Stimulated activated CD4-positive, alpha-beta T cell treated with anti-CD3 and anti-CD28 coated beads, Interleukin-12 subunit alpha, Interleukin-12 subunit beta, amount 100 ng/mL, for 24 hours (primary cell): ENCODE measurements at places on chromosomes 6 and 20.

GRCh38 chr6:26232940-26233648, 131.9 kb upstream of the BTN3A2 start:
- no peak for DNase-seq

GRCh38 chr20:40181676-40182075, 507.4 kb downstream of the MAFB start:
- no peak for DNase-seq

GRCh38 chr6:167756597-167756996, 70.1 kb upstream of the AFDN start:
- no peak for DNase-seq

DNA sequence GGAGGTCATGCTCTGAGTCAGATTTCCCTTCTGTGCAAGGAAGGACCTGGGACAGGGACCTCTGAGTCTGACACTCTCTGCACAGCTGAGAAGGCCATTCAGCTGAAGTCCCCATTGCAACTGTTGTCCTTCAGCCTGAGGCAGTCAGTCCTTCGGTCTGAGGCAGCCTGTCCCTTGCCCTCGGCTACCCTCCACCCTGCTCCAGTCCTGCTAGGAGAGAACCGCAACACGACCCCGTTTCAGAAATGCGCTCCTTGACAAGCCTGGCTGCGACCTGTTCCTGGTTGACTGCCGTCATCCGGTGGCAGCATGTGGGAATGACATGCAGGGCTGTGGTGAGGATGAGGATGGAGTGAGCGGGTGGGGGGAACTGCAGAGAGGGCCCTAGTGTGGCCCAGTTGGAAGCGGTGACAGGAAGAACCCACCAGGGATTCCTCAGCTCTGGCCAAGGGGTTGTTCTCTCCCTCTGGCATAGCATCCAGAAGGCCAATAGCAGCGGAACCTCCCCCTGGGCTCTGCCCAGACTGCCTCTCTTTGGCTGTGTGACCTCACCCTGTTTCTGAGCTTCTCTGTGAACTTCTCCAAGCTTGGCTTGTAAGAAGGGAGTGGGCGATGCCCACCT, 40.3 kb upstream of the ANGPT4 start:
- DNase-seq: peak; percentile 48

DNA sequence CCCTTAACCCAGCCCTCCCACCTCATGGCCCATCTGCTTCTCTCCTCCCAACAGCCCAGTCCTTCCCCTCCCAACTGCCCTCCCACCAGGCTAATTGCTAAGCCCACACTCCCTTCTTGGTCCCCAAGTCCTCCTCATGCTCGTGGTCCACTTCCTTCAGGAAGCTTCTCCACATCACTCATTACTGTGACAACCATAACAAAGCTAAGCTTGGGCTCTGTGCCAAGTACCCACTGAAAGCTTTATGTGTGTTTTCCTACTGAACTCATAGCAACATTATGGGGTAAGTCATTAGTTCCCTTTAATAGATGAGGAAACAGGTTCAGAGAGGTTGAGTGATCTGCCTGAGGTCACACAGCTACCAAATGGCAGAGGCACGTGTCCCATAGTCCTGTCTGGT, 16.2 kb downstream of the FRS3 start:
- DNase-seq: no peak

GRCh38 chr20:19121916-19122315, 90.5 kb upstream of the SLC24A3 start:
- DNase-seq: no peak

DNA sequence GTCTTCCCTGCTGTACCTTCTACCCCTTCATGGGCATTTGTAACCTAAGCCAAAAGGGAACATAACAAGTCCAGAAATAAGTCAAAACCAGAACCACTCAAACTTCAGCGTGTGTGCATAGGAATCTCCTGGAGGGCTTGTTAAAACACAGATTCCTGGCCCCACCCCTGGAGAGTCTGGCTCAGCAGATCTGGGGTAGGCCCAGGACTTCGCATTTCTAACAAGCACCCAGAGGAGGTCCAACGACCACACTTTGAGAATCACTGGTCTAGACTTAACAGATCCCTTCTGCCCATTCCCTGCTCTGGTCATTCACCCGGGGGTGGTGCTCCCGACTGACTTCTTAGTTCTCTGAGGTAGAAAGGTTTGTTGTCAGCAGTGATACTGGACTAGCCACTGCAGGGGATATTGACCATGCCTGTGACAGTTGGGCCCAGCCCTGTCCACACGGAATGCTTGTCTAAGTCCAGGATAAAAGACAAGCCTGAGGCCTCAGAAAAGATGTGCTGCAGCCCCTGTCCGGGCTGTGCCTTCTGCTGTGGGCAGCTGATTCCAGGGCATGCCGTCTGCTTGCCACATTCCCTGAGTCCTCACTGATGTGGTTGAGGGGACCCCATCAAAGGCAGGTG, 68.6 kb downstream of the SYNJ2 start:
- no peak for DNase-seq

GRCh38 chr6:22132656-22133055, 164.2 kb downstream of the PRL start:
- no peak for DNase-seq

DNA sequence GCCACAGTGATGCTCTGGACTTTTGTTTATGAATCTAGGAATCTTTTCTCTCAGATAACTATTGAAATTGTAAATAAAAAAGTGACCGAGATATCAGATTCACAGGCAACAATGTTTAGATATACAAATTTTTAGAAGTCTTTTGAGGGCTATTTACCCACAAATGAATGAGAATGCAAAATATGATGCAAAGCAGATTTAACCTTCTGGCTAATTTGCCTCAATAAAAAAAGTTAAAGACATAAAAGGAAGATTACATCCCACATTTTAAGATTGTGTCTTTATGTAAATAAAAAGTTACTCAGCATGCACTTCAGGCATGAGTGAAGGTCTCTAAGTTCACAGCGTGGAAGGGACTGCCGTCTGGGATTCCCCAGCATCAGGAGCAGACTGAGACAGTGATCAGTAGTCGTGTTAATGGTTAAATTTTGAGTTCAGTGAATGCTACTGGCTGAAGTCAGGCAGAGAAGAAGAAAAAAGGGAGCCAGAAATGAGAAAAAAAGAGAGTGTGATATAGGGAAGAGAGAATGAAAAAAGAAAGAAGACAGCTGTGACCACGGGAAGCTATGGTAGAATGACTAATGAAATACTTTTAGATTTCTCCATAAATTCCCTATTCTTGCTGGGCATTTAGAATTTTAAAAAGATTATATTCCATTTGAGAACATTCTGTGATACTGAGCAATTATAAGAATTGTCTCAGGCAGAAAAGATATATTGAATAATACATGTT, 93.6 kb downstream of the MYB start:
- DNase-seq: no peak
